DMS79 treated with DMSO at 0.1 percent for 48 hours (cell line): ENCODE measurements at places on chromosomes 6 and 20.

DNA sequence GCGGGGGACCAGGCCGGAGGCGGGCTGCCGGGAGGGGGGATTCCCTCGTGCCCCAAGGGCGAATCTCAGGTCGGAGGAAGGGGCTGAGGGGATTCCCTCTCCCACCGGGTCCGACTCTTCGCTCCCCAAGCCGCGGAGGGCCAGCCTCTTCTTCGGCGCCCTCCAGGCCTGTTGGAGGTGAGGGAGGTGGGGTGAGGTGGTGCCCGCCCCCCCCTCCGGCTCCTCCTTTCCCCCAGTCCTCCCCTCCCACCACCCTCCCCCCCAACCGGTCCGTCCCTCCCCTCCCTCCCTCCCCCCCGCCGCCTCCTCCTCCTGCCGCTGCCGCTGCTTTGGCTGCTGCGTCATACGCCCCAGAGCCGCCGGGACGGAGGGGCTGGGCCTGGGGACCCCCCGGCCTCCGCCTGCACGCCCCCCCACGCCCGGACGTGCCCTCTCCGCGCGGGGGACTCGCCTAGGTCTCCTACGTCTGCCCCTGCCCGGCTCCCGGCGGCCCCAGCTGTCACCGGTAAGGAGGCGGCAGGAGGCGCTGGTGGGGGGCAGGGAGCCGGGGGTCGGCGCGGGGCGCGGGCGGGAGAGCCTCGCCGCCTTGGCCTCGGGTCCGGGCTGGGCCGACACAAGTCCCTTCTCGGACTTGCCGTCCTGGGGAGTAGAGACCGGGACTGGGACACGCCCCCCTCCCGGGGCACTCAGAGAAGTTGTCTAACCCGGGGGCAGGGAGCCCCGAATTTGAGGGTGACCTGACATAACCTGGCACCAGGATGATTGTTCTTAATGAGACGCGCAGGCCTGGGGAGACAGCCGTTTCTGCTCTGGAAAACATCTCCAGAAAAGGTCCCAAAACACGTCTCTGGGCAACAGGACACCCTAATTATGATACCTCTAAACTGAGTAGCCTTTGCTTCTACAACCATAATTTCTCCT is at the start of gene PHF1:
TSS of gene PHF1 (plus strand) at position 304 of the 921 bp plus-strand sequence. CDS start 1,250 bp downstream, outside the sequence.
- no peak for DNase-seq

- DNase-seq: no peak
These were observed 243.7 kb upstream of the RREB1 start for GRCh38 chr6:6863970-6864639.

DNA sequence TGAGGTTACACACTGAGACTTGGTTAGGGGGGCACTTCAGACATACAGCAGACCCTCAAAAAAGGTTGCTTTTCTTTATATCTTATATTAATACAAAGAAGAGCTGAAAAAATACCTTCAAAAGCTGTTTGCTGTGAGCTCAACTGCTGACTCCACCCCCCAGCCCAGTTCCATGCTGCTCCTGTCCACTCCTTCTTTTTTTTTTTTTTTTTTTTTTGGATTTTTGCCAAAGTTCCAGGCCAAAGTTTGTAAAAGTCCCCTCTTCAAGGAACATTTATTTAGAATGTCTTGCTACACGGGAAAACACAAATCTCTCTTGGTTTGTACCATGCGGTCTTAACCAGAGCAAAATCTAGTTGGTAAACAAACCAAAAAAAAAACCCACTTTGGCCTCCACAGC is 85.3 kb upstream of the AKAP12 start:
- DNase-seq: no peak

GRCh38 chr6:34553750-34554149 is 2.4 kb downstream of the SPDEF start:
- no peak for DNase-seq

DNA sequence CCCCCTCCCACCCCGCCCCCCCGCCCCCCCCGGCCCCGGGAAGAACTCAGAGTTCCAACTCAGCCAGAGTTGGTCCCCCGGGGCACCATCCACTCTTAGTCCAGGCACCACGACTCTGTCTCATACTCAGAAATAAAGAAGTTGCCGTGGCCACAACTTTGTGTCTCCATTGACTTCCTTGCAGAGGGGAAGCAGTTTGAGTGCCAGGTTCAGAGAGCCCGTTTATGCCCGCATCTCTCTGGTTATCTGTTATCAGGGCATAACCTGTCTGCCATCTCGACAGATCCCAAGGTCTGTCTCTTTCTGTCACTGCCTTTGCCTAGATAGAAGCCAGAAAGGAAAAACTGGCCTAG is 605 bp downstream of the CDC5L start:
- DNase-seq: peak; percentile 35

DNA sequence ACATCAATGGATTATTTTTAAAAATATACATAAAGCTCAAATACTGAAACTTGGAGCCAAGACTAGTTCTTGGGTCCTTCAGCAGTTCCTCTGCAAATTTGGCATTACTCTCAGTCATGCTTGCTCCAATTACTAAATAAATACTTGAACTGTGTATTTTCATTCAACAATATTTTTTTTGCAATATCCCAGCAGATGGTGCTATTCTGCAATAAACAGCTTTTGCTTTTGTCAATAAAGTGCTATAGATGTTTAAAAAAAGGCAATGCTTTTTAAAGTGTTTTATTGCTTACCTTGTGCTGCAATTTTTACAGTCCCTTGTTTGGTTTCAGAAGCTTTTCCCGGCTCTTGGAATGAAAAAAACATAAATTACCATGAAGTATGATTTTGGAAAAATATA is 243.4 kb downstream of the TRDN start:
- DNase-seq: peak; percentile 94

GRCh38 chr6:109466212-109466923 is 10.8 kb upstream of the MICAL1 start:
- peak; percentile 89 for DNase-seq

DNA sequence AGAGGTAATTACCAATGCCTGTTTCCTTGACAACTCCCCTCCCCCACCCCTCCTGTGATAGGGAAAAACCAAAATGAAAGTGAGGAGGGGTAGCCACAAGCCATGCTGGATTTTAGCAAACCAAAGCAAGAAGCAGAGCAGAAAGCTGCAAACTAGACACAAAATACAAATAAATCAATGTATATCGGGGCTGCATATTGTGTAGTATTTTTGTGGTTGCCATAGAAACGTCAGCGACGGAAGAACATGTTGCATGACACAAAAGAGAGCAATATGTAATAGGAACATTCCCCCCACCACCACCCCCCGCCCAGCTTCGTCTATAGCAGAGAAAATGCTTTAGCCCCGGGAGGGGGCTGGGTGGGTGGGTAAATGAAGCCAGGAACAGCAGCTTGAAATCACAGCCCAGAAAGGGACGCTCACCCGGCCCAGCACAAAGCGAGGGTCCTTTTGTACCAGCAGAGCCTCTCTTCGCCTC is 548 bp downstream of the AGPAT4 start:
- DNase-seq: no peak

DNA sequence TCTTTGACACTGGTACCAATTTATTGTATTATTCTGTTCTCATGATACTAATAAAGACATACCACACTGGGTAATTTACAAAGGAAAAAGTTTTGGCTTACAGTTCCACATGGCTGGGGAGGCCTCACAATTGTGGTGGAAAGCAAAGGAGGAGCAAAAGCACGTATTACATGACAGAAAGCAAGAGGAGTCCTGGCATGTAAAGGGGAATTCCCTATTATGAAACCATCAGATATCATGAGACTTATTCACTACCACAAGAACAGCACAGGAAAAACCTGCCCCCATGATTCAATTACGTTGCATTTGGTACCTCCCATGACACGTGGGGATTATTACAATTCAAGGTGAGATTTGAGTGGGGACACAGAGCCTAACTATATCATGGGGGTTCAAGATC is 43.4 kb downstream of the SLC22A2 start:
- no peak for DNase-seq

GRCh38 chr20:57301026-57301425 is 28.6 kb upstream of the SPO11 start:
- DNase-seq: peak; percentile 54

DNA sequence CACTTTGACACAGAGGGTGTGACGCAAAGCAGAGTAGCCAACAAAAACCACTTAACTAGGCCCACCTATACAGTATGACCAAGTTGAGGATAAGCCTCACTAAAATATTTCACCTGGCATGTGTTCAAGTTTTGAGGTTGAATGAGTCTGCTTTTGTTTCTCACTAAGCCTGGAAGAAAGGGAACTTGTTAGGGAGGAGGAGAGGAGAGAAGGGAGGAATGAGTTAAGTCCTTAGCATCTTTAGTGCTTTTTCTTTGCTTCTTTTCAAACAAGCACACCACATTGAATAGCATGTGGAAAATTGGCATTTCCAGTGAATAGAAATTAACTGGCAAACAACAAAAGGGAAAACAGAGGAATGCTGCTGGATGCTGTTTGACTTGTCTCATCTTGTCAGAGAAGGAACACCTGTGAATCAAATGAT is 461.9 kb downstream of the GJA1 start:
- no peak for DNase-seq

GRCh38 chr6:133160536-133160935 is 80.6 kb upstream of the EYA4 start:
- DNase-seq: no peak

GRCh38 chr6:160106701-160107100 is 14.9 kb upstream of the SLC22A1 start:
- no peak for DNase-seq

GRCh38 chr20:1632178-1632577 is 12.4 kb upstream of the SIRPB1 start:
- no peak for DNase-seq

- DNase-seq: no peak
These were observed 31.0 kb downstream of the THEMIS start for GRCh38 chr6:127869772-127870404.

DNA sequence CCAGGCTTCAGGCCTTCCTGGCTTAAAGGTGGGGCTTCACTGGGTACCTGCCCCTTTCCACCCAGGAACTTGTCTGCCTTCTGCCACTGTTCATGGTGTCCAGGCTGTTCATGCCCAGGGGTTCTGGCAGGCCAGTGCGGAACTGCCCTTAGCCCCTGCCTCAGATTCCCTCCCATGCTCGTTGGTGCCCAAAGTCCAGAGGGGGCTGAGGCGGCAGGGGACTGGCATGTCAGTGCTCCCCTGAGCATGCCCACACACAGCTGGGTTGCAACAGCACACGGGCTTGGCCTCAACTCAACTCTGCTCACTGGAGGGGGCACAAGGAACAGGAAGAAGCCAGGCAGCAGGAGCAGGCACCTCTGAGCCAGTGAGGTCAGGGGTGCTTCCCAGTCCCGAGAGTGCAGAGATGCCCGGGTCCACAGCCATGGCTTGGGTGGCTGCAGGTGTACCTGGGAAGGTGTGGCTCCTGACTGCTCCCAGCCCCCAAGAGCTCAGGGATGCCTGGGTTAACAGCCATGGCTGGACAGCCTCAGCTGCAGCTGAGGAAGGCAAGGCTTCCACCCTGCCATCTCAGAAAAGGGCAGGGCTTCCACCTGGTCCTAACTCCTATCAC is 845.9 kb downstream of the EYS start:
- DNase-seq: no peak

DNA sequence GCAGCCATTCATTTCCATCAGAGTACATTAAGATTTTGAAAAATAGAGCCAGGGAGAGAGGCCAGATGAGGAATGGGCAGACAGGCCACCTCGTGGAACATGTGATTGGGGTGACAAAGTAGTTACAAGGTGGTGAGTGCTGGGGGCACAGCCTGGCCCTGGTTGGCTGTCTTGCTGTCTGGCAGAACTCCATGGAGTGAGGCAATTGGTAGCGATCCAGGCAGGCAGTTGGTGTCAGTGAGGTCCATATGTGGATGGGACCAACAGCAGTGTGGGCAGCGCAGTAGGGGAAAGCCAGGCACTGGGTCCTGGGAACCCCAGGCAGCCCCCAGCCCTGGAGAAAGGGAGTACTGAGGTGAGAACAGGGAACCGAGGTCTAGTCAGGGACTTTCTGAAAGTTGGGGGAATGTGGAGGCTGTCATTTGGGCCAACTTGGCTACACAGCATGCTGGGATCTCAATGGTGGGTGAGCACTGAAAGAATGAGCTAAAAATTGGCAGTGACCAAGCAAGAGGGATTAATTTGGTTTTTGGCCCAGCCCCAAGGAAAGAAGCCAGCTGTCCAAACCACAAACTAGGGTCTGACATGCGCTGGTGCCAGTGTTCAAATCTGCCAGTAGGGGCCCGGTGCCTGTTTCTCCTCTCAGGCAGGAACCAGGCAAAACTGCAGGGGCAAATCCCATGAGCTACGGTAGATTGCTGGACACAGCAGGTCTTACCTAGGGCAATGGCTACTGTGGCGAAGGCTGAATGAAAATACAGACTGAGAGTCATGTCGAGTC is 61.4 kb upstream of the E2F3 start:
- DNase-seq: peak; percentile 16

GRCh38 chr6:39929733-39930461 is 4.4 kb downstream of the MOCS1 start:
- DNase-seq: no peak

GRCh38 chr20:62644802-62645496 is 2.6 kb downstream of the SLCO4A1 start:
- no peak for DNase-seq

- no peak for DNase-seq
These were observed 269.1 kb downstream of the CD83 start for GRCh38 chr6:14386668-14387067.

- no peak for DNase-seq
These were observed 178.5 kb downstream of the SASH1 start for GRCh38 chr6:148521158-148521557.

DNA sequence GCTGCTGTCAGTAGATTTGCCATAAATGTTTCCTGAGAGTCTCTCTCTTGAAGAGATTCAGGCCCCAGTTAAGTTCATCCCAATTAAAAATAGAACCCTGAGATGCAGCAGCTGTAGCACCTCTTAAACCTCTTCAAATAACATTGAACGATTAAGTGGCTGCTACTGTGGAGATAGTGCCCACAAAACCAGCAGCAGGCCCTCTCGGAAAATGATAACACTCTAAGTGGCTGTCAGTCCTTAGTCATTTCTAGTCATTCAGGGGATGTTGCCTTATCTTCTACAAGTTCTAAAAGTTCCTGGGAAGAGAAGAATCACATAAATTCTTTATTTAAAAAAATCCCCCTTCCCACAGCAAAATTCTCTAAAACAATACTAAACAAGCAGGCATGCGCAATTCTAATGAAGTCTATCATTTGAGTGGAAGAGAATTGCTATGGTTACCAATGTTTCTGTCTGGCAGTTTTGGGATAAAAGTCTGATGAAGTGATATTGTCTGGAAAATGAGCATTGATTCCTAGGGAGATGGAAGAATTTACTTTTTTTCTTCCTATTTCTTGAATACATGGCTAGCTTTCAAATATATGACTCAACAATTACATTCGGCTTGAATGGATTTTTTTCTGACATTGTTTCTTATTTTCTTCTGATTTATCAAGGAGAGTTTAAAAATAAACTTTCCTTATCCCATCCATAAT is 131.9 kb downstream of the TRMT11 start:
- peak; percentile 32 for DNase-seq

GRCh38 chr6:134372603-134373281 is 54.8 kb upstream of the SGK1 start:
- DNase-seq: no peak
